ENCODE measurements at places on chromosomes 13 and 19. TPM values are rescaled to one million over a fixed set of nuclear protein-coding genes. Genes with fewer than 3 reads are reported as not detected.

GRCh38 chr19:40607311-40608239 is 6.4 kb downstream of the LTBP4 start:
- H3K4me1 ChIP-seq: peaks cover 13% of the 10 kb centered on the region
- H3K27me3 ChIP-seq: no peaks in the 10 kb centered on the region
- no peaks in the 10 kb centered on the region for H3K36me3 ChIP-seq
- H3K4me3 ChIP-seq: no peak overlapping the region

GRCh38 chr13:98144027-98144741 is 1.3 kb downstream of the FARP1 start:
- no peaks in the 10 kb centered on the region for H3K36me3 ChIP-seq
- H3K4me3 ChIP-seq: peak overlapping the region; percentile 82
- H3K4me1 ChIP-seq: peaks cover 5% of the 10 kb centered on the region
- peak; percentile 24 for DNase-seq
- H3K27ac ChIP-seq: peak overlapping the region; percentile 66

DNA sequence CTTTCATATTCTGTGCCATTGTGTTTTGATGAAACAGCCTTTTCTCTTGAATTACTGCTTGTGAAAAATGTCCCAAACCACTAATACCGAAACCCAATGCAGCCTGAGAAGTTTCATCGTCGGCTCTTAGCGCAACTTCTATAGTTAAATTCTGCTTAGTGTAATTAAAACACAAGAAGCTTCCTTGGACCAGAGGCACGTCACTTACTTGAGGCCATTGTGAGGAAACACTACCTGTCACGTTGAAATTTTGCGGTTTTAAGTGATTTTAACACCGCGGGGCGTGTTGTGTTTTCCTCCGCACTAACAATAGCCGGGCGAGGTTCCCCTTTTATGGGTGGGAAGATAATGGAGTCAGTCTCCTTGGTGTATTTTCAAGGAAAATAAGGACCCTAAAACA is 70.9 kb downstream of the GGACT start:
- H3K27ac ChIP-seq: no peak overlapping the region
- no peak overlapping the region for H3K4me3 ChIP-seq
- H3K36me3 ChIP-seq: no peaks in the 10 kb centered on the region
- DNase-seq: no peak

- no peaks in the 10 kb centered on the region for H3K27me3 ChIP-seq
- H3K27ac ChIP-seq: no peak overlapping the region
- DNase-seq: no peak
- H3K4me3 ChIP-seq: no peak overlapping the region
- H3K36me3 ChIP-seq: peaks cover 5% of the 10 kb centered on the region
- H3K4me1 ChIP-seq: no peaks in the 10 kb centered on the region
These were observed 6.8 kb downstream of the RPS11 start for GRCh38 chr19:49502866-49503581.

- H3K36me3 ChIP-seq: no peaks in the 10 kb centered on the region
- H3K27me3 ChIP-seq: no peaks in the 10 kb centered on the region
- no peak overlapping the region for H3K4me3 ChIP-seq
- H3K4me1 ChIP-seq: no peaks in the 10 kb centered on the region
These were observed 48.2 kb upstream of the SLITRK5 start for GRCh38 chr13:87622971-87623370.

GRCh38 chr13:93900731-93901130 is 578.8 kb downstream of the DCT start:
- no peaks in the 10 kb centered on the region for H3K27me3 ChIP-seq
- DNase-seq: no peak
- H3K36me3 ChIP-seq: no peaks in the 10 kb centered on the region
- H3K27ac ChIP-seq: no peak overlapping the region
- H3K4me3 ChIP-seq: no peak overlapping the region
- no peaks in the 10 kb centered on the region for H3K4me1 ChIP-seq

DNA sequence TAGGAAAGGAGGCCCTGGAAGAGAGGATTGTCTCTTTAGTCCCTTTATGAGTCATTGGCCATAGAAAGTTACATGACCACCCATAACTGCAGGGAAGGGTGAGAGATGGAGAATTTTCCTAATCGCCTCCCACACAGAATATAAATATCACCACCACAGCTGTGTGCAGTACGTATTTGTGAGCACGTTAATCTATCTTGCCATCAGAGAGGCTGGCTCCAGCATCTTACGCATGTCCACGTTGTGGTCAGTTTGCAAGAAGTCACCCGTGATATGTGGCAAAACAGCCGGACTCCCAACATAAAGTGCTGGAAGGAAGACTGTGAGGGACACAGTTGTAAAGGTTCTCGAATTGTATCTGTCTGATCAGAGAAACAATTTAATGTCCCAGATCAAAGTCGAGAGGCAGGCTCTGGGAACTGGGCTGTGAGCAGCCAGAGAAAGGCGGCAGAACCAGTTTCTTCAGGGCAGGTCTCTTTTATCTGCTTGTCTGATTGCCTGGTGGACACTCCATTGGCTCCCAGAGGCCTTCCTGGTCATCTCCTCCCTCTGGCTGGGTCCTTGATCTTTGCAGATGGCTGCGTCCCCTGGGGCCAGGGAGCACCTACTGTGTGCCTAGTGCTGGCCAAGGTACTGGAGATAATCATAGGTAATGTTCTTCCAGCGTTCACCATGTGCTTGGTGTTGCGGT is 74.9 kb downstream of the SIPA1L3 start:
- no peaks in the 10 kb centered on the region for H3K27me3 ChIP-seq
- H3K36me3 ChIP-seq: no peaks in the 10 kb centered on the region
- peak; percentile 77 for DNase-seq
- peaks cover 17% of the 10 kb centered on the region for H3K4me1 ChIP-seq
- H3K4me3 ChIP-seq: no peak overlapping the region

DNA sequence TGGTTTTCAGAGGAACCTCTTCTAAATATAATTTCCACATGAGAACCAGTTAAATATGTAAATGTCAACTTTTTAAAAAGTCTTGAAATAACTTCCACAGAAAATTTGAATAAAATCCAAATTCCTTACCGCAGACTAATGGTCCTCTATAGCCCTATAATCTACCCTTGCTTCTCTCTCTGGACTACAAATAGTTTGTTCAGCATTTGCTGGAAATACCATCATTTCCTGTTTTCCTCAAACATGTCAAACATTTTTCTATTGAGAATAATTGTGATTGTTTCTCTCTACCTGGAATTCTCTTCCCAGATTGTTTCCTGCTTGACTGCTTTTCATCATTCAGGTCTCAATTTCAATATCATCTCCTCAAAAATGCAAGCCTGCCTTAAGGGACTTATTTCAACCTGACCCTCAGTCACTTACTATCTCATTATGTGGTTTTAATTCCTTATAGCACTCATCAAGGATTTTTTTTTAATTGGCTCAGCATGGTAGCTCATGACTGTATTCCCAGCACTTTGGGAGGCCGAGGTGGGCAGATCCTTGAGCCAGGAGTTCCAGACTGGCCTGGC is 898.9 kb upstream of the MIR17HG start:
- no peaks in the 10 kb centered on the region for H3K4me1 ChIP-seq
- no peak overlapping the region for H3K27ac ChIP-seq
- H3K36me3 ChIP-seq: no peaks in the 10 kb centered on the region
- no peak overlapping the region for H3K4me3 ChIP-seq
- no peaks in the 10 kb centered on the region for H3K27me3 ChIP-seq

DNA sequence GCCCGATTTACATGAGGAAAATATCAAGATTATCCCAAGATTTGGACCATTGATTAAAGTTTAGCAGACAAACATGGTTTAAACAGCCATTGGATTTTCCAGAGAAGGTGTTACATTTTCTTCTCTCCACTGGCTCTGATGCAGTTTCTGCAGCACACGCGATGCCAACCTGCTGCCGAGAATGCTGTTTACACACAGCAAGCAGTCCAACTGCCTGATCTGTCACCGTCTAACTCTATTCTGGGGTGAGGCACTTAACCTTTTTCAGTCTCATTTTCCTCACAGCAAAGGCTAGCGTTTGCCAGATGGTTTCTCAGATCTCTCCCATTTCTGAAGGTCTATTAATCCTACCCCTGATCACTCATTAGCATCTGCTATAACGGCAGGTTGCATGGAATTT is 763.5 kb upstream of the GPC6 start:
- no peak for DNase-seq
- no peak overlapping the region for H3K27ac ChIP-seq
- no peaks in the 10 kb centered on the region for H3K36me3 ChIP-seq

C19orf67 gene
- total RNA-seq: 0.97 TPM

CEACAM21 gene
- not detected for total RNA-seq

COL5A3 gene
- total RNA-seq: 2.0 TPM
